ENCODE measurements at places on chromosomes 3 and 15.

- DNase-seq, result no peak
Measured at GRCh38 chr3:53166206-53166605, 5.2 kb downstream of the PRKCD start.

GRCh38 chr3:188832961-188833721 is 338.6 kb upstream of the TPRG1 start:
- DNase-seq, result no peak

GRCh38 chr3:45785605-45786150 is 10.7 kb downstream of the SLC6A20 start:
- no peak for DNase-seq

- no peak for DNase-seq
Measured at GRCh38 chr3:46539443-46540005, 26.6 kb downstream of the LRRC2 start.

DNA sequence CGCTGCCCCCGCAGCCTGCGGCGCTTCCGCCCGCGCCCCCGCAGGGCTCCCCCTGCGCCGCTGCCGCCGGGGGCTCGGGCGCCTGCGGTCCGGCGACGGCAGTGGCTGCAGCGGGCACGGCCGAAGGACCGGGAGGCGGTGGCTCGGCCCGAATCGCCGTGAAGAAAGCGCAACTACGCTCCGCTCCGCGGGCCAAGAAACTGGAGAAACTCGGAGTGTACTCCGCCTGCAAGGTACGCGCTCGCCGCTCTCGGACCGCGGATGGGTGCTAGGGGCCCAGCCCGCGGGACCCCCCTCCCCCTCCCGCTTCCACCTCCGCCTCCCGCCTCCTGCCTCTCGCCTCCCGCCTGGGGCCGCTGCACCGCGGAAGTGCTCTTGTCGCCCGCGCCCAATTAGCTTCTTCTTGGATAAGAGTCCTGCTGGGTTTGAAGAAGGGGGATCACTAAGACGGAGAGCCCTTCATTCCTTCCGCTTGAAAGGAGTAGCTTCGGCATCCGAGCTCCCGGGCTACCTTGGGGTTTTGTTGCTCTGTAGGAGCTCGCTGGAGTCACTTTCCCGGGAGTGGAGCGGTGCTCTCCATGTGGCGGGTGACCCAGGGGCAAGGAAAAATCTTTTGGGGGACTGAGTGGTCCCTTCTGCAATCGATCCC is 426 bp downstream of the KAT2B start:
- DNase-seq, result peak; percentile 54

- no peak for DNase-seq
Measured at GRCh38 chr15:42759093-42759492, 22.2 kb upstream of the CDAN1 start.

GRCh38 chr15:89329329-89330084 is 5.1 kb downstream of the POLG start:
- DNase-seq, result no peak

- peak; percentile 59 for DNase-seq
Measured at GRCh38 chr3:52851348-52851747, 16.5 kb upstream of the MUSTN1 start.

- peak; percentile 90 for DNase-seq
Measured at GRCh38 chr3:10459954-10460754, 45.2 kb downstream of the ATP2B2 start.

DNA sequence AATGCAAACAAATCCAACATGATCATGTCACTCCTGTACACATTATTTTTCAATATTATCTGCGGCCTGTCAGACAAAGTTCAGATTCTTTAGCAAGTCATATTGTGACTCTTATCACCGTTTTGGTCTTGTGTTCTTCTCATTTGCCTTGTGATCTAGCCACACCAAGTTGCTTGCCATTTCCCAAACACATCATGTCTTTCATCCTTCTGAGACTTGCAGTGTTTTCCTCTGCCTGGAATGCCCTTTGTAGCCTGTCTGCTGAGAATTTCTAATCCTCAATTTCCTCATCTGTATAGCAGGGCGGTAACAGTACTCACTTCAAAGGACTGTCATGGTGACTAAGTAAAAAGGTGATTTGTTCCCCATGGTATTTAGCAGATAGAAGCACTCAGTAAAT is 135.0 kb downstream of the GREM1 start:
- DNase-seq, result no peak

- no peak for DNase-seq
Measured at GRCh38 chr15:57405133-57405532, 28.8 kb downstream of the CGNL1 start.

DNA sequence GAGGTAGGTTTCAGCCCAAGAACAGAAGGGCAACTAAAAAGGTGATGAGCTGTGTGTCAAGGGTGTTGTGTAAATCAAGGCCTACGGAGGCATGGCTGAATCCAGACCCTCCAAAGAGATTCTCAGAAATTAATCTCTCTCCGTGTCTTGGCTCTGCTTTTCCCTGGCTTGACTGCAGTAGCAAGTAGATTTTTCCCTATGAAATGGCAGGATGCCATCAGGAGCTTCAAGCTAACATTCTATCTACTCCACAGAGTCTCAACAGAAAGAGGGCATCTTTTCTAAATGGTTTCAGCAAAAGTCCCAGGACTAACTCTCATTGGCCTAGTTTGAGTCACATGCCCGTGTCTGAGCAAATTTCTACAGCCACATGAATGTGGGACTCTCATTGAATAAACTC is 58.3 kb downstream of the LSM3 start:
- DNase-seq, result no peak

GRCh38 chr3:23086331-23086730 is 116.8 kb upstream of the UBE2E2 start:
- no peak for DNase-seq

DNA sequence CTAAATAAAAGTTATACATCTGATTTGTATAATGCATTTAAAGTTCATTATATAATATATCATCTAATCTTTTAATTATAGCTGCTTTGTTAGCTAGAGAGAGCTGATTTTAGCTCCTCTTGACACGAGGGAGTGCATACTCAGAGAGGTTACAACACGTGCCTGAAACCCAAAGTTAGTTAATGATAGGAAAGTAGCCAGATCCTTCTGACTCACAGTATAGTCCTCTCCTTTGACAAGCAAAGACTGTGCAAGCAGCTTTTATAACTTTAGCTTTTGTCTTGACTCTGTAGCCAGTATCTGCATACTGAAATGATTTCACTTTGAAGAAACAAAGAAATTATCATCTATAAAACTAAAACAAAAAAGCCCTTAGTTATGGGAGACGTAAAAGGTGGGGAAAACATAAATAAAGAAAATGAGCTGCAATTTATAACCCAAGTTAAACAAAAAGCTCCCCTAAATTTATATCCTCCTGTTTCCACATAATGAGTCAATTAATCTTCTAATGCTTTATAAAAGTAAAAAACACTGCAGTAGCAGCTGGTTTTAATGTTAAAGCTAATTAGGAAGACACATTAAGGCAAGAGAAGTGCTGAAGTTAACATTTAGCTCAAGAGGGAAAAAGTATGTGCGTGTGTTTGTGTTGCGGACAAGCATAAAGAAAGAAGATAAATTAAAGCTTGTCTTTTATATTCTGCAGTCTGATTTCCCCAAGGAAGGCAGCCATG is 13.1 kb downstream of the GABRR3 start:
- DNase-seq, result no peak

DNA sequence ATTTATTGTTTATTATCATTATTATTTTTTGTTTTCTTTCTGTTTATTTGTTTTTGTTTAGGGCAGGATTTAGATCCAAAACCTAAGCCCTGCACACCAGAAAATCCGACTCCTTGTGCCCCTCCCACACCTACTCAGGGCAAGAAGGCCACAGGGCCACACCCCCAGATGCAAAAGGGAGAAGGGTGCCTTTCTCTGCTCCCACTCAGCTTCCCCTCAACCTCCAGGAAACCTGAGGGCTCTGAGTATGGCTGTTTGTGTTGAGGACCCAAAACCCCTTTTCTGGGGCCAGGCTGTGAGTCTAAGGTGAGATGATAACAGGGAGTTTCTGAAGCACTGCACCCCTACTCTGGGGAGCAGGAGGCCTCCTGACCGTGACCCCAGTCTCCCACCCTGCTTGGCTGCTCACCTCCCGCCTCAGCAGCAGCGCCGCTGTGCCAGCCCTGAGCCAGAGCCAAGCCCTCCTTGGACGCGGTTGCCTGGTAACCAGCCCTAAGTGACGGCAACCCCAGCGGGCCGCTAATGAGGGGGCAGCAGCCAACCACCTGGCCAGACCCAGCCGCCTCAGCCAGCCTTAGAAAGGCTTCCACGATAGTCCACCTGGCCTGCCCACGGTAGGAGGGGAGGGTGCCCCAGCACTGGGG is 6.4 kb upstream of the C15orf39 start:
- DNase-seq, result peak; percentile 28

- DNase-seq, result no peak
Measured at GRCh38 chr3:13229273-13229949, 156.2 kb upstream of the IQSEC1 start.

DNA sequence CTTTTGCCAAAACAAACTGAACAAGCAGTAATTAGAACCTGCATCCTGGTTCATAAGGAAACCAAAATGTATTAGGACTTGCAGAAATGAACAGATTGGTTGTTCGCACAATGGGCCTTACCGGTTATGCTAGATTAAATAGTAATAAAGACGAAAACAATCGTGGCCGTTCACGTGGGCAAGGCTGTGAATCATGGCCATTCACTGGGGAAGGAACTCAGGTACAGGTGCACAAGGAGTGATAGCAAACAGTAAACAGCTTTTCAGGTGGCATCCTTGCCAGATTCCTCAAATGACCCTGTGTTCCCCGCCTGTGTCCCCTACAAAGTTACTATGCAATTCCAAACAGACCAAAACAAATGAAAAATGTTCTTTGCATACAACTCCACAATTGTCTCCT is 8.2 kb downstream of the LRIG1 start:
- DNase-seq, result no peak

DNA sequence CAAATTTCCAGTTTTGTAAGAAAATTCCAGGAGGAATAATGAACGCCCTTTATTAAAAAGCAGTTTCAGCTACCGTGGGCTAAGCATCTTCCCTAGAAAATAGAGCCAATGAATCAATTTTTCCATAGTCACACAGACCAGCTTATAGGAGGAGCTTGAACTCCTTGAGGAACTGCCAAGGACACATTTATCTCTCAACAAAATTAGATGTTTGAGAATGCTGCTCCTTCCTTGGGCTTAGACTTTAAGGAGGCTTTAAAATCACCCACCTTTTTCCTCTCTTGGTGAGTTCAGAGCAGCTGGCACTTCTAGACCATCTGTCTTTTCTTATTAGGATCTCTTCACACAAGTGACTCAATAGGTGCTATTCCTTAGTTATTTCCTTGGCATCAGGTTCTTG is 588.0 kb downstream of the SQOR start:
- DNase-seq, result no peak

- DNase-seq, result no peak
Measured at GRCh38 chr3:113166357-113166718, 45.0 kb upstream of the BOC start.

DNA sequence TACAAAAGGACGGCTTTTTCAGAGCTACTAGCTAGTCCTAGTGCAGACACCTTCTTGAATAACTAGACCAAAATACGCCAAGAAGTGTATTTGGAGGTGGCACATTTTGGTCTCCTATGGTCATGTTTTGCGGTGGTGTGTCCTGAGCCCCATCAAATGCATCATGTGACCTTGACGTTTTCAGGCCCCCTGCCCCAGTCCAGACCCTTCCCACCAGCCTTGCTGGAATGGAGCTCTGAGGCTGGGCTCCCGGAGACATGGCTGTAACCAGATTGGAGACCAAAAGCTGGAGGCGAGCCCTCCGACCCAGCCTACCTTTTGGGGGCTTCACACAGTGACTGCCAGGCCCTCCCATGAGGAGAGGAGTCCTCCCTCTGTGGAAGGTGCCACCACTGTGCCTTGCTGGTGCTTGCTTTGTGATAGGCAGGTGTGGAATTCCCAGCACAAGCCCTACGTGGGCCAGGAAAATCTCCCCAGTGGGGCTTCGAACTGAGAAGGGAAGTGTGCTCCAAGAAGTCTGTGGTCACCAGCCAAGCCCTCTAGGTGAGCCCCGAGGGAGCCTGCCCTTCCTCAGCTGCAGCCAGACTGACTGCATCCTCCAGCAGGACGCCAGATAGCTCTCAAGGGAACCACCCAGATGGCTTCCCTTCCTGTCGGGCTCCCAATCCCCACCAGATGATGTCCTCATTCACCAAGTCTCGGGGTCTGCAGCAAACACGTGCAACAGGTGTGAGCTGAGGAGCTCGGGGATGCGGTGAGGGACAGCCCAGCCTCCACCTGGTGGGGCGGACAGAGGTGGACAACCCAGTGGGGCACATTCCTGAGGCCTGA is 126.2 kb downstream of the ASB7 start:
- DNase-seq, result no peak

DNA sequence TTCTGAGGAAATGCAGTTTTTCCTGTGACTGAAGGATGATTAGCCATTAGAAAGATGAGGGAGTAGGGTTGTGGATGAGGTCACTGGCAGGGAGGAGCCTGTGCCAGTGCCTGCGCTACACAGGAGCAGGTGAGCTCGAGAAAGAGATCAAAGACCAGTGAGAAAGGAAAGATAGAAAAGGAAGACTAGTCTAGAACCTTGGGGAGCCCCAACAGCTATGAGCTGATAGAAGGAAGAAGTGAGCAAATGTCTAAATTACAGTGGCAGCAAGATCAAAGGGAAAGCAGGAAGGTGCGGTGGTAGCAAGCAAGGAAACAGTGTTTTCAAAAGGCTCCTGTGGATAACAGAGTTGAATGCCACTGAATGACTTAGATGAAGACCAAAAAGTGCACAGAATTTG is 39.6 kb downstream of the LNP1 start:
- no peak for DNase-seq

- no peak for DNase-seq
Measured at GRCh38 chr3:29338377-29338776, 57.5 kb downstream of the RBMS3 start.

DNA sequence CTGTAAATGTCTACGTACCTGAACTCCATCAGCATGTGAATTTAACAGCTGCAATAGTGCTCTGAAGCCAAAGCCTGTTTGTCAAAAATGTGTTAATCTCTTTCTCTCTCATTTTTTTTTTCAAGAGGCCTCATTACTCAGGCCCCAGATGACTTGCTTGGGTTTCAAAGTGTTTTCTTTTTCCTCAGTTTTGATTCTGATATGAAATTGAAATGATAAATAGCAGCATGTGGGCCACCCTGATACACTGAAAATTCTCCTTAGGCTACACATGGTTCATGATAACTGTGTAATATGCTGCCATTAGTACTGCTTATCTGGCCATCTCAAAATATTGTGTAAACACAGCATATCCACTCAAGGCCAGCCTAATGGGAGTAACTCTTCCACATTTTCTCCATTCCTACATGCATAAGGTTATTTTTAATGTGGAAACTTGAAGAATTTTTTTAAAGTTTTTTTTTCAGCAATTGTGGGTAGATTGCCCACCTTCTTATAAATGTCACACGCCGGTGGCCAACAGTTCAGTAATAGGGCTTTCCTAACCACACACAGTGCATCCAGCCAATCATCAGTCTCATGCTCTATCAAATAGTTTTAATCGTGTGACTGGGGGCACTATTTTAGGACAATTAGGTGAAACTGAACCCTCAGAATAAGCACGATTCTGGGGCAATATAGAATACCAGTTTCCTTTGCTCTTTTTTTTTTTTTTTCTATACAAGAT is 13.1 kb upstream of the DENND4A start:
- no peak for DNase-seq

- no peak for DNase-seq
Measured at GRCh38 chr15:38154837-38155236, 97.8 kb upstream of the SPRED1 start.

- DNase-seq, result no peak
Measured at GRCh38 chr3:30546934-30547333, 59.5 kb upstream of the TGFBR2 start.

All from endothelial cell (in vitro differentiated cells).